ENCODE measurements at places on chromosomes 5 and 9.

- no peak for DNase-seq
These were observed 681 bp downstream of the F2R start for GRCh38 chr5:76716456-76717157.

DNA sequence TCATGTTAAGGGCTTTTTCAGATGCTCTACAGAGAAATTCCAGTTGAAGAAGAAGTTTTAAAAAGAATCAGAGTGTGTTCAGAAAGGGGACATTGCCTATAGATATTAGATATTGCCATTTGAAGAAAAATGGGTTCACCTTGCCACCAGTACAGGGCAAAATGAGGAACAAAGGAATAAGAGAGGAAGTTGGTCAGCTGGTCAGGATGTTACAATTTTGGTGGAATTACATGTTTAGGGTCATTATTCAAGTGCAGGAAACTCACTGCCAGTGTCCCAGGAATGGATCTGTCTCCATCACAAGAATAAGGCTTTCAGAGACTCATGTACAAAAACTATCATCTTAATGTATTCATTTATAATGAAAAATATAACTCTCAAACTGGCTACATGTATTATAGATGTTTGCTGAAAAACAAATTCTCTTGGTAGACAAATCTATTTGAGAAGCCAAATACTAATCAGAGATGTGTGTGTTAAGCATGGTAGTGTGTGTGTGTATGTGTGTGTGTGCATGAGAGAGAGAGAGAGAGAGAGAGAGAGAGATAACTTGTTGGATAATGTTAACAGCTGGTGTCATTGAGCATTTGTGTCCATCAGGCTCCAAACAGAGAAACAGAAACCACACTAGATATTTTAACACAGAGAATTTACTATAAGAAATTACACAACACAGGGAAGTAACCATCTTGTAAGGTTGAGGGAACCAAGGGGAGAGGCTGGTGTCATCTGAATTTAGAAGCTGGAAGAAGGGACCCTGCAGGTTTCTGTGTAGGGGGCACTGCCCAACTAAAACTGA is 5.0 kb upstream of the C1QTNF3 start:
- no peak for DNase-seq

- DNase-seq: peak; percentile 77
These were observed 164.9 kb downstream of the ESM1 start for GRCh38 chr5:54820346-54821134.

GRCh38 chr5:126503602-126504104 is 80.4 kb downstream of the GRAMD2B start:
- DNase-seq: peak; percentile 57

- peak; percentile 13 for DNase-seq
These were observed 41.9 kb downstream of the LIX1 start for GRCh38 chr5:97100476-97100875.

GRCh38 chr9:80957801-80958200 is 731.5 kb downstream of the TLE1 start:
- DNase-seq: peak; percentile 58

DNA sequence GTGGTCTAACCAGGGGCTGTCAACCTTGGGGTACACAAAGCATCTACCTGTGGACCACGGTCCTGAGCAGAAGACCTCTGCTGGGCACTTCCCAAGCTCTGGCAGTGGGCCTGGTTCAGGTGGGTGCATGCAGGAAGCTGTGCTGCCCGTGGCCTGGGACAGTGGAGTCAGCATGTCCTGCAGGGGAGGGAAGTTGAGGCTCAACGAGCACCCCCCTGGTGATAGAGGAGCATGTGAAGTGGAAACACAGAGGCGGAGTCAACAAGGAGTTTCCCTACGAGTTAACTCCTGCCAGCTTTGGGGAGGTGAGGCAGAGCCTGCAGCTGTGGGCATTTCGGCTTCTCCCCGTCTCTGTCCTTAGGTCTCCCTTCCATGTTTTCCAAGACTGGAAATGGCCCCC is 67.5 kb upstream of the IRX2 start:
- DNase-seq: no peak

DNA sequence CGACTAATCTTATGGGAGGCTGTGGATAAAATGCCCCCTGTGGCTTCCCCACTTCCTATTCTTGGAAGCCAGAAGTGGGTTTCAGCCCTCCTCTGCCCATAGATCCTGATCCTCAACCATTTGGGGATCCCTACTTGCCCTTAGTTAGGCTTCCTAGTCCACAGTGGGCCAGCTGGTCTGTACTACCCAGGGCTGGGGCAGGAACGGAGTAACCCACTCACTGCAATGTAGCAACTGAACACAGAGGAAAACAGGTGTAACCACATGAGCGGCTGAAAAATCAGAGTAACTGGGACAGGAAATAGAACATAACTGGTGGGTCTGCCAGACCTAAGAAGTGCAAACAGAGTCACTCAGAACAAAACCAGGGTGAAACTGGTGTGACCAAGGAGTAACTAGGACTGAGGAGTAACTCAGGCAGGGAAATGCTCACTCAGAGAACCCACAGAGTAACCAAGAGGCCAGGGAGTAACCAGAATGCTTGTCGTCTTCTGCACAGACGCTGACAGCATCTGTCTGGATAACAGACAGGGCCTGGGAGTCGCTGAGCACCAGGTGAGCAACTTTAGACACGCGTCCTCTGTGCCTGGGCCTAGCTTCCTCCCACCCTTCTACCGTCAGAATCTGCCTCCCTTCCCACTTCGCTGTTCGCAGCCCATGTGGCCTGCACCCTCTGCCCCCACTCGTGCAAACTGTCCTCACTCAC is 1.0 kb downstream of the AQP3 start:
- DNase-seq: no peak

DNA sequence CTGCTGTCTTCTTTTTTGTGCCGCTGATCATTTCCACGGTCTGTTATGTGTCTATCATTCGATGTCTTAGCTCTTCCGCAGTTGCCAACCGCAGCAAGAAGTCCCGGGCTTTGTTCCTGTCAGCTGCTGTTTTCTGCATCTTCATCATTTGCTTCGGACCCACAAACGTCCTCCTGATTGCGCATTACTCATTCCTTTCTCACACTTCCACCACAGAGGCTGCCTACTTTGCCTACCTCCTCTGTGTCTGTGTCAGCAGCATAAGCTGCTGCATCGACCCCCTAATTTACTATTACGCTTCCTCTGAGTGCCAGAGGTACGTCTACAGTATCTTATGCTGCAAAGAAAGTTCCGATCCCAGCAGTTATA is 17.1 kb downstream of the F2R start:
- DNase-seq: no peak

All from fibroblast of skin of right quadriceps (primary cell).